ENCODE measurements at places on chromosomes 4 and X.

- DNase-seq: no peak
These were observed 250.5 kb upstream of the PRKX start for GRCh38 chrX:3963980-3964379.

DNA sequence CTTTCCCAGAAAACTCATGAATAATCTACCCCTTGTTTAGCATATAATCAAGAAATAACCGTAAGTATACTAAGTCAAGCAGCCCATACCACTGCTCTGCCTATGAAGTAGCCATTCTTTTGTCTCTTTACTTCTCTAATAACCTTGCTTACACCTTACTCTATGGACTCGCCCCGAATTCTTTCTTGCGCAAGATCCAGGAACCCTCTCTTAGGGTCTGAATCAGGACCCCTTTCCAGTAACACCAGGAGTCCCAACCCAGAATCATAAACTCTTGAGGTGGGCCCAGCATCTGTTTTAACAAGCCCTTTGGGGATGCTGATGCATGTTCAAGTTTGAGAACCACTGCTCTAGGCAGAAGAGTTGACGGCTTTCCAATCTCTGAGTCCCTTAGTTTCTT is 119.6 kb downstream of the BEND2 start:
- no peak for DNase-seq

DNA sequence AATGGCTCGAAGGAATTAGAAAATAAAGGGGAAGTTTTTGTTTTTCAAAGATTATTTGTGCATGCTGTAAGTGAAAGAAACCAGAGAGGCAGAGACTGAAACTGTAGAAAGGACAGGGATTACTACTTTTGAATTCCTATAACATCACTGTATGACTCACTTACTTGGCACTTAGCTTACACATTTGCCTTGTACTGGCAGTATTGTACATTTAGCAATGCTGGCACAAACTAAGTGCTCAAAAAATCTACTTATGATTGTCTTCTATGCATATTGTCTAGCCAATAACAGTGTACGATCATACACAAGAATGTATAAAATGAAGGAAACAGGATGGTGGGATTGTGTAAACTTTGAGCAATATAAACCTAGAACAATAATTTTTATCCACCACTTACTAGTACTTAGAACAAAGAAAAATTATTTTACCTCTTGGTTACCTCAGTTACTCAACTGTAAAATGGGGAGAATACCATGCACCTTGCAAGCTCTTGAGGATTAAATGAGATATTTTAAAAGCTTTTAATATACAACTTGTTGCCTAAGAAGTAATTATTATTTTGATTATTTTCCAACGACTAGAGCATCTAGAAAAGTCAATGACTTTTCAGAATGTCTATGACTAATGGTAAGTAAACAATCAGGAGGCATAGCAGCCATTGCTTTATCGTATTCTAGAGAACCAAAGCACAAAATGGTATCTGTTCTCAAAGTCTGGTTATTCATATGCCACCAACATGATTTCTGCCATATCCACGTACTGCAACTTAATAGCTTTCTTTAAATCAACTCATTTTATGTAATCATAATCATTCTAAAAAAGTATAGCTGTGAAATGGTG is 4.7 kb downstream of the FAM120C start:
- no peak for DNase-seq

GRCh38 chrX:105502336-105502735 is 281.8 kb upstream of the TEX13A start:
- DNase-seq: no peak

GRCh38 chr4:184265546-184266351 is 48.1 kb upstream of the ENPP6 start:
- no peak for DNase-seq

- no peak for DNase-seq
These were observed 2045.3 kb downstream of the ARAP2 start for GRCh38 chr4:34198966-34199365.

DNA sequence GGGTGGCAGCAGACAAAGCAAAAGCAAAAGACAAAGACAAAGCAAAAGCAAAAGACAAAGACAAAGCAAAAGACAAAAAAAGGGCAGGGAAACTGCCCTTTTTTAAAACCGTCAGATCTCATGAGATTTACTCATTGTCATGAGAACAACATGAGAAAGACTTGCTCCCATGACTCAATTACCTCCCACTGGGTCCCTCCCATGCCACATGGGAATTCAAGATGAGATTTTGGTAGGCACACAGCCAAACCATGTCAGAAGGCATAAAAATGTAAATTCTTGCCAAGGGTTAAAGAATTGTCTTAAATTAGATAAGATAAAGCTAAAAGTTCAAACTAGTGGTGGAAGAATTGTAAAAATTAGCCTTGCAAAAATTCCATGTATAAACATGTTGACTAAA is 419.7 kb downstream of the TRAM1L1 start:
- DNase-seq: no peak

- no peak for DNase-seq
These were observed 2.1 kb downstream of the TIGD2 start for GRCh38 chr4:89113415-89113814.

All from stimulated activated CD4-positive, alpha-beta T cell treated with anti-CD3 and anti-CD28 coated beads, Interleukin-1b, Interleukin-23, amount 100 ng/mL, for 4 hours (primary cell).